Fibroblast of villous mesenchyme (primary cell): ENCODE measurements at places on chromosomes 1 and 21. TPM values are rescaled to one million over a fixed set of nuclear protein-coding genes. Genes with fewer than 3 reads are reported as not detected.
A peak's percentile ranks its signal among the peaks of the same experiment; 100 is the strongest.

The TNFSF18 gene
- 2.9 and 11.2 TPM in 2 replicates for total RNA-seq

DNA sequence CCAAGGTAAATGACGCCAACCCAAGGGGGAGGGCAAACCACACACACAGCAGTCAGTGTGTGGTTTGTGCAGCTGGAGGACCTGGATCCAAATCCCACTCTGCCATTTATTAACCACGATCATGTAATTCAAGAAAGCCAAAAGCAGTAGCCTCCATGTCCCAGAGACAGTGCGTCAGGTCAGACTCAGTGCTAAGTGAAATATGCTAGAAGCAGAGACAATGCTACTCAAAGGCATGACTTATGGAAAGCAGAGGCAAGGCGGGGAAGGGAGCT is 13.6 kb downstream of the TTC39A start:
- DNase-seq, result no peak

The PCP4L1 gene
- under 0.01 TPM in 1 of 2 replicates, not detected in the other for total RNA-seq

The LYPD8 gene
- under 0.01 TPM in 1 of 2 replicates, not detected in the other for total RNA-seq

- no peak for DNase-seq
Observed at GRCh38 chr1:110190282-110190929, 19.7 kb upstream of the KCNC4 start.

DNA sequence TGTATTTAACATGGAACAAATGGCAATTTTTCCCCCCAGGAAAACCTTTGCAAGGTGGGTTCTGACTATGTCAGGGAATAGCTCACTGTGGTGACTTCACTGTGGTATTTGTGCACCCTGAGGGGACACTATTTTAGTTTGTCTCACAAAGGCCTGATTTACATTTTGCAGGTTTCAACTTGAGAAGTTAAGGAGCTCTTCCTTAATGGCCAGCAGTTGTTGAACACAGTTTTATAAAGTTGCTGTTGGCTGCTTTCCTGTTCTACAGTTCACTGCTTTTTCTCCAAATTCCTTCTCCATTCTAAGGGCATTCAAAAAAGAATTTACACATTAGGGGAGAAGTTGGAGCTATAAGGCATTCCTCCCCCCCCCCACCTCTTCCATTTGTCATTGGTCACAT is 4.6 kb downstream of the LAMC1 start:
- DNase-seq, result no peak

GRCh38 chr1:66537718-66538117 is 3.8 kb downstream of the SGIP1 start:
- DNase-seq, result no peak

- DNase-seq, result no peak
Observed at GRCh38 chr1:202230939-202231645, 37.5 kb downstream of the LGR6 start.

GRCh38 chr1:203373991-203374390 is 23.1 kb upstream of the FMOD start:
- no peak for DNase-seq

- DNase-seq, result peak; percentile 95
Observed at GRCh38 chr1:235946571-235946981, 79.9 kb upstream of the LYST start.

DNA sequence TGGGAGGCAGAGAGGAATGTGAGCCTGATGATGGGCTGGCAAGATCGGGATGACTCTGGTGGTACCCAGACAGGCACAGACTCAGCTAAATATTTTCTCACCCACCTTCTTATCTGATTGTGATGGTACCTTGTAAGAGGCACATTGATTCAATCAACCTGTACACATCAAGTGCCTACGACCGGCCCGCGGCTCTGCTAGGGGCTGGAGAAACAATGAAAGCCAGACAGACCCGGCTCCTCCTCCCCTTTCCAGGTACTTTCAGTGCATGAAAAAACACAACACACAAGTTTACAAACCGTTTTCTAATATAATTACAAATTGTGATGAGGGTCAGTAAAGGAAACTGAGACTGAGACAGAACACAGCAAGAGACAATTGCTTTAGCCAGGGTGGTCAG is 115.0 kb downstream of the LACTBL1 start:
- no peak for DNase-seq

The RBM11 gene
- 0.32 and 0.43 TPM in 2 replicates for total RNA-seq

DNA sequence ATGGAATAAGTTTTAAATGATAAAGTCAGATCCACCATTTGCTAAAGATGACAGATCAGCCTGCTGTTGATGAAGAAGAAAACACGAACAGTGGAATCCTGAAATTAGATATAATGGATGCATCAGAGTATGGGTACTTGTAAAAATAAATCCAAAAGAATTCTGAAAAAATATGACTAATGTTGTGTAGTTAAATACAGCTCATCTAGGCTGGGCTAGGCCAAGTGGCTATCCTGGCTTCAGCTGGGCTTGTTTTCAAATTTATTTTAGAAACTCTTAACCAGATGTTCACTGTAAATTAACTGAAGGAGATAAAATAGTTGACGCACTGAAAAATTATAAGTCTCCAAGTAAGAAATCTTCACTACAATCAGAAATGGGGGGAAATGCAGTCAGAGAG is 7.4 kb upstream of the RGS2 start:
- peak; percentile 15 for DNase-seq

- peak; percentile 39 for DNase-seq
Observed at GRCh38 chr21:37916310-37917051, at the start of gene KCNJ6. Gene KCNJ6, minus strand, starts transcription at chr21:37916457. Its CDS starts 75,775 bp downstream, at chr21:37840682.

- DNase-seq, result no peak
Observed at GRCh38 chr1:5891736-5892135, 100.5 kb downstream of the NPHP4 start.

GRCh38 chr1:115258302-115258866 is 79.7 kb downstream of the NGF start:
- DNase-seq, result peak; percentile 42

The LPAR3 gene
- total RNA-seq, result 1.9 and 2.6 TPM in 2 replicates

DNA sequence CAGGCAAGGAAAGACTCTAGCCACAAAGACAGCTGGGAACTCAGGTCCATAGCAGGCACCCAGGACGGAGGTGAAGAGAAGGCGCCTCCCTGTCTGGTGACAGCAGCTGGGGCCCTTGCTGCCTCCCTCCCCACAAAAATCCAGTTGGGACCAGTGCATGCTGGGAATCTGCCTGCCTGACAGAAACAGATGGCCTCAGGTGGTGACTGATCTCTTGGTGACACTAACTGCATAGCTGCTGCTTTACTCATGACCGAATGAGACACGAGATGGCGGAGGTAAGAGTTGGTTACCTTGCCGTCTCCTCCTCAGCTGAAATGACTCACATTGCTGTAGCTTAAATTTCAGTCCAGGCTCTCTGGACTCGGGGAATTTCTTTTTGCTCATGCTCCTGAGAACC is 130.3 kb downstream of the FGGY start:
- DNase-seq, result no peak

GRCh38 chr1:54259546-54260140 is 59.7 kb downstream of the MRPL37 start:
- no peak for DNase-seq

DNA sequence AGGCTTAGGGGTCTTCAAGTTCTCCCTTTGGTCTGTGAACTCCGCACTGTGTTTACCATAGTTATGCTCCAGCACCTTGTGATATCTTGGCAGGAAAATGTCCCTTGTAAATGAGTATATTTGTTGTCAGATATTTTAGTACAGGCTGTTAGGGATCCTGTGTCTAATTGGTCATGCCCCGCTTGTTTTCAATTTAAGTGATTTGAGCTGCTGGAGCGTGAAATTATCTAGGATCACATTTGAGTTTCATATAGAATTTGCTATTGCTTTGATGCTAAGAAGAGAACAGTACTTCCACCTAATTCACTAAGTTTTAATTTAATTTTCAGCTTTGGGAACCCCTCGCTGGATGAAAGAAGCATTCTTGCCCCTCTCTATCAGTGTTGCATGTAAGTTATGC is 15.4 kb upstream of the TOR3A start:
- DNase-seq, result no peak

- DNase-seq, result no peak
Observed at GRCh38 chr1:208785629-208786028, 541.4 kb upstream of the PLXNA2 start.

- no peak for DNase-seq
Observed at GRCh38 chr1:182110635-182111034, 49.1 kb upstream of the ZNF648 start.

- no peak for DNase-seq
Observed at GRCh38 chr1:22359427-22359826, 92.2 kb upstream of the ZBTB40 start.

The SPATA21 gene
- total RNA-seq, result under 0.01 TPM in 1 of 2 replicates, not detected in the other

DNA sequence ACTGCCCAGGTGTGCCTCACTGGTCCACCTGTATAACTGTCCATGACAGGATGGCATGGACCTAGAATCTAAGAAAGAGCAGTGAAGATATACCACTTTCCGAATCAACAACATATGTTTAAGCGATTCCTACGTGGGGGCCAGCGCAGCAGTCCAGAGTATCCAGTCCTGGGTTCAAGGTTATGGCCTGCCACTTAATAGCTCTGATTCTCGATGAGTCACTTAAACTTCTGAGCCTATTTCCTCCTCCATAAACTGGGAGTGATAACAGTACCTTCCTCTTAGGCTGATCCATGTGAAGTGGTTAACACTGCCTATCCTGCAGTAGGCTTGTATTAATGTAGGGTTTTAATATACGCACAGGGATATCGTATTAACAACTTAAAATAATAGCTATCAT is 2.8 kb downstream of the STPG1 start:
- DNase-seq, result no peak

The CYP4B1 gene
- not detected in 2 replicates for total RNA-seq

- DNase-seq, result no peak
Observed at GRCh38 chr21:36730291-36731281, 31.7 kb downstream of the SIM2 start.

- DNase-seq, result no peak
Observed at GRCh38 chr21:39117440-39117970, 65.7 kb downstream of the PSMG1 start.

GRCh38 chr1:36393686-36394085 is 4.0 kb downstream of the LSM10 start:
- no peak for DNase-seq

The SERPINC1 gene
- total RNA-seq, result not detected in 2 replicates

DNA sequence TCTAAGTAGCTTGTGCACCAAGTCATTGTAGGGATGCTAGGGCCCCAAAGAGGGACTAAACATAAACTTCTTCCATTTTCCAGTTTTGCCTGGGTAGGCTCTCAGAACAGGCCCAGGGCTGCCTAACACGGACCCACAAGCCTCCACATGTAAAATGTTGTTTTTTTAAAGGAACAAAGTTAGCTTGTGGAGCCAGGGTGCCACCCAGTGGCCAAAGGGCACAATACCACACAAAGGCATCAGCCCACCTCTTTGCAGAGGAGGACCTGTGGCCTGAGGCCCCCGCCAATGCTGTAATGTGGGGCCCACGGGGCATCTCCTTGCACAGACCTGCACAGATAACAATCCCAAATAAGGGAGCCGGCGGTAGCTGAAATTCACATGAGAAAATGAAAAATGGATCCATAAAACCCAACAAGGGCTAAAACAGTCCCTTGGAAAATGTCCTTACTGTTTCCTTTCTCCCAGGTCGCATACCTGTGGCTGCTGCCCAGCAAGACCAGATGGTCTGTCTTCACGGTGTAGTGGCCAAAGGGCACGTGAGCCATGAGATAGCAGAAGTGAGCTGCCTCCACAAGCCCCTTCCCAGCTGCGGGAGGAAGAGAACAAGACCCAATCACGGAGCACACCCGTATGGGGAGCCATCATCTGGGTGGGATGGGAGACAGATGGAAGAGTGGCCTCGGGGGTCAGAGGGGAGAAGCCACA is 23.8 kb downstream of the SEC16B start:
- DNase-seq, result peak; percentile 59

- no peak for DNase-seq
Observed at GRCh38 chr1:238257018-238257621, 366.4 kb upstream of the ZP4 start.

DNA sequence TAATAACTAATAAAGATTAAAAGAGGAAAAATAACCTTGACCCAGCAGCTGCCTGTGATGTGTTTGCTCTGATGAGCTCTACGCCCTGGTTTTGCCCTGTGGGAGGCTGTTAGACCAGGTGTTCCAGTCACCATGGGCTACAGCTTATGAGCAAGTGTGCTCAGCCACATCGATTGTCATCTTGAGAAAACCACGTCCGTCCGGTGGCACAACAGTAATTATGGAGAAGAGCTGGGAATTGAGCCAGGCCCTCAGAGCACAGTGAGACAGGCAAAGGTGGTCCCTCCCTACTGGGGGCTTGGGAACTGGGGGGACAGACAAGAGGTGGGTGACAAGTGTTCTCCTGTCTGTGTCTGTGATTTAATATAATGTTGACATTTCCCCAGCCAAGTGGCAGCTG is 420.5 kb downstream of the MATN1 start:
- DNase-seq, result no peak

GRCh38 chr1:46289134-46289494 is 14.3 kb downstream of the LRRC41 start:
- DNase-seq, result no peak

The MTF2 gene
- total RNA-seq, result 20.9 and 31.1 TPM in 2 replicates

The CNIH3 gene
- 3.9 and 11.3 TPM in 2 replicates for total RNA-seq

The S100A4 gene
- total RNA-seq, result 165 and 507 TPM in 2 replicates

DNA sequence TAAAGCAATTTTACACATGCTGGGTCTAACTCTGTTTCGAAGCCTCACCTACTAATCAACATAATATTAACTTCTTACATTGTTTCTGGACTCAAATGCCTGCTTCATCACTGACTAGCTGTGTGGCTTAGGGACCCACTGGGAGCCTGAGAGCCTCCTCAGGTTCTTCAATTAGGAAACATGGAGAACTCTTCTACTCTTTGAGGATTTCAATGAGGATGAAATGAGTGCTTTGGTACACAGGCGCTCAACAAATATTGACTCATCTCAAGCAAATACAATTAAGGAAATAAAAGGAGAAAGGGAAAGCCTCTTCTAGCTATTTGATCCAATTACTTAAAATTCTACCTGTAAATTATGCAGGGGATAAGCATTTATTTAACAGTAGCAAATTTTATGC is 84.4 kb upstream of the JAK1 start:
- DNase-seq, result no peak

- no peak for DNase-seq
Observed at GRCh38 chr1:219235903-219236481, 62.3 kb downstream of the LYPLAL1 start.

DNA sequence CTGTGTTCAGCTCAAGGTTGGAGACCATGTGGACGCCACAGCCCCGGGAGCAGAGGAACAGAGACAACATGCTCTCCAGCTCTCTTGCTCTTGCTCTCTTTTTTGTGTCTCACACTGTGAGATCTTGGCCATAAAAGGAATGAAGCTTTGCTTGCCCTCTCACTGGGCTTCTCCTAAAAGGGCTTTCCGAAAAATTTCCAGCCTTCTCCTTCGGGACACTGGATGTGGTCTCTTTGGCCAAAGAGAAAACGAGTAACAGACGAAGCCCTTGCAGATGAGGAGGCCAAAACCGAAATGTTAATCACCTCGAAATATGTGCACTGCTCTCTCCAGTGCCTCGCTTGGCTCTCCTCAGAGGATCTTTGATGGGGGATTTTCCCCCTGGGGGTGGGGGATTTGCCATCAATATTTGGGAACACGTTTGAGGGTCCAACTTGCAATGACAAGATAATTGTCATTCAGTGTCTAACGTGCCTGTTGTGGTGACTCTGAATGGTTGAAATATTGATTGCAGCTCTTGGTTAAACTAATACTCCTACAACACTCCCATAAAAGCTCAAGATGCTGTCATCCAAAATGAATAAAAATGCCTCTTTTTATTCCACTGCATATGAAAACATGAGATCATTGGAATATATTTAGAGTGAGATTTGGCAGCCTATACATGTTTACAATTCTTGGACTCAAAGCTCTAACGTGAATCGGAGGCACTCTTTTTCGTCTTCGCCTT is 68.6 kb upstream of the ANGPTL1 start:
- no peak for DNase-seq
